ENCODE measurements at places on chromosomes 1 and 21.

DNA sequence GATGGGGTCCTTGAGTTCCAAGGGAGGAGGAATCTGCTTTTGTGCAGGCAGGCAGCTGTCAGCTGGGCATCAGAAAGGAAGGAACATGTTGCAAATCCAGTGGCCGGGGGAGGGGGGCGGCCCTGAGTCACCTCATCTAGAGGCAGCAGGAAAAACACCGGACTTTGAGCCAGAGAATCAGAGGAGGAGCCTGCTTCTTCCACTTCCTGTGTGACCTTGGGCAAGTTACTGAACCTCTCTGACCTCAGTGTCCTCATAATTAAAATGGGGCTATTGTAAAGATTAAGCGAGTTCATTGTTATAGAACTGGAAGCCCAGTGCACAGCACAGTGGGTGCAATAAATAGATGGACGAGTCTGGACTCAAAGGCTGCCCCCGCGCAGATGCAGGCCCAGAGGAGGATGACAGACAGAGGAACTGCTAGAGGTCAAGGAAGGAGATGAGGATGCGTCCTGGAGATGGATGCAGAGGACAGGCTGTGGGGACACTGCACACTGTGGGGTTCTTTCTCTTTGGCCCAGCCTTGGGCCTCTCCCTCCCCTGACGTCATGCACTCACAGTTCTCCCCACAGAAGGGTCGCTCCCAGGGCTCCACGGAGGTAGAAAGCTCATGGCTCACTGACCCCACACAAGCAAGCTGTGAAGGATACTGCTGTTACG is 714.3 kb downstream of the MATN1 start:
- peak; percentile 36 for DNase-seq

DNA sequence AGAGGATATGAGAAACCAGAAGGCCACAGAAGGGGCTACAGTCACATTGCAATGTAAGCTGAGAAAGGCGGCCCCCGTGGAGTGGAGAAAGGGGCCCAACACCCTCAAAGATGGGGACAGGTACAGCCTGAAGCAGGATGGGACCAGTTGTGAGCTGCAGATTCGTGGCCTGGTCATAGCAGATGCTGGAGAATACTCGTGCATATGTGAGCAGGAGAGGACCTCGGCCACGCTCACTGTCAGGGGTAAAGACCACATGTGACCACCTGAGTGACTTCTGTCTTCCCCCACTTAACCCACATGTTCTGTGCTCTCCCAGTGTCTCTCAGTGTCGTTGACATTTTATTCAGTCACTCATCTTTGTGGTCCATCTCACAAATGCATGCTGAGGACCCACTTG is 92.1 kb downstream of the OBSCN start:
- DNase-seq, result no peak

GRCh38 chr21:15741510-15741909 is 11.7 kb downstream of the USP25 start:
- DNase-seq, result no peak

GRCh38 chr1:119294199-119294598 is 74.4 kb upstream of the HAO2 start:
- DNase-seq, result no peak

GRCh38 chr1:184610876-184611595 is 143.6 kb downstream of the EDEM3 start:
- no peak for DNase-seq
